ENCODE measurements at places on chromosomes 2 and 18.

DNA sequence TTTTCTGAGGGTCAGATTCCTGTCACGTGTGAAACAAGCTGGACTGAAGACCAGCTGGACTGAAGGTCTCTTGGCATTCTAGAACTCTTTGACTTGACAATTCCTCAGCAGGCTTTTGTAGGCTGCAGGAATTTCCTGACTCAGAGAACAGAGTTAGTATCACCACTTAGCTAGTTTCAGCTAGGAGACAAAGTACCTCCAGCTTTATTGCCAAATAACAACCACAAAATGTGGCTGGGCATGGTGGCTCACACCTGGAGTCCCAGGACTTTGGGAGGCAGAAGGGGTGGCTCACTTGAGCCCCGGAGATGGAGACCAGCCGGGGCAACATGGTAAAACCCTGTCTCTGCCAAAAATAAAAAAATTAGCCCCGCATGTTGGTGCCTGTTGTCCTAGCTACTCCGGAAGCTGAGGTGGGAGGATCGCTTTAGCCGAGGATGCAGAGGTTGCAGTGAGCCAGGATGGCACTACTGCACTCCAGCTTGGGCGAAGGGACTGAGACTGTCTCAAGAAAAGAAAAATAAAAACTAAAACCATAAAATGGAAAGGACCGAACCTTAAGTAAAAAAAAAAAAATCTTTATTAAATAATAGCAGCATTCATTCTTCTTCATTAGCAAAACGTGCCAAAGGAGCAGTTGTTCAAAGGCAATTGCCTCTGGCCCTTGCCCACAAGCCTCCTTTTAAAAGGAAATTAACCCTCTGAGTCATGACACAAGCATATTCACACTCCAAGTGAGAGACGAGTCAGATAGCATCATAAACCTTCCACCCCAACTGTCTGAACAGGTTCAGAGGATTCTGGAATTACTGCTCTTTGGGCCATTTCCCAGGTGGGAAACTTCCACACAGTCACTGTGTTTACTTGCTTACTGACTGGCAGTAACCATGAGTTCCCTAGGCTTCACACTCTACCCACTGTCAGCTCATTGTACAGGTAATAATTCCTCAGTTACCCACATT, 88.9 kb downstream of the MYL12B start:
- DNase-seq: no peak

GRCh38 chr18:36394486-36394885, 97.0 kb downstream of the FHOD3 start:
- no peak for DNase-seq

DNA sequence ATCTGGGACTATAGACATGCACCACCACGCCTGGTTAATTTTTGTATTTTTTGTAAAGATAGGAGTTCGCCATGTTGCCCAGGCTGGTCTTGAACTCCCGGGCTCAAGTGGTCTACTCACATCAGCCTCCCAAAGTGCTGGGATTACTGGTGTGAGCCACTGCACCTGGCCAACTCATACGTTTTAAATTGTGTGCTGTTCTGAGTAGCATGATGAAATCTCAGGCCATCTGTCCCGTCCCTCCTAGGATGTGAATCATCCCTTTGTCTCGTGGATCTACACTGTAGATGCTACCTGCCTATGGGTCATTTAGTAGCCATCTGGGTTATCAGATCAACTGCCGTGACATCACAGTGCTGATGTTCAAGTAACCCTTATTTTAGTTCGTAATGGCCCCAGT, 38.5 kb upstream of the RMP24 start:
- DNase-seq: no peak

GRCh38 chr2:118641711-118642110, 205.7 kb downstream of the EN1 start:
- DNase-seq: no peak

Data from AG09309 (cell line).